ENCODE measurements at places on chromosomes 12 and 14.

GRCh38 chr14:56972948-56973347 lies 162.7 kb upstream of the OTX2 start:
- no peak for DNase-seq

DNA sequence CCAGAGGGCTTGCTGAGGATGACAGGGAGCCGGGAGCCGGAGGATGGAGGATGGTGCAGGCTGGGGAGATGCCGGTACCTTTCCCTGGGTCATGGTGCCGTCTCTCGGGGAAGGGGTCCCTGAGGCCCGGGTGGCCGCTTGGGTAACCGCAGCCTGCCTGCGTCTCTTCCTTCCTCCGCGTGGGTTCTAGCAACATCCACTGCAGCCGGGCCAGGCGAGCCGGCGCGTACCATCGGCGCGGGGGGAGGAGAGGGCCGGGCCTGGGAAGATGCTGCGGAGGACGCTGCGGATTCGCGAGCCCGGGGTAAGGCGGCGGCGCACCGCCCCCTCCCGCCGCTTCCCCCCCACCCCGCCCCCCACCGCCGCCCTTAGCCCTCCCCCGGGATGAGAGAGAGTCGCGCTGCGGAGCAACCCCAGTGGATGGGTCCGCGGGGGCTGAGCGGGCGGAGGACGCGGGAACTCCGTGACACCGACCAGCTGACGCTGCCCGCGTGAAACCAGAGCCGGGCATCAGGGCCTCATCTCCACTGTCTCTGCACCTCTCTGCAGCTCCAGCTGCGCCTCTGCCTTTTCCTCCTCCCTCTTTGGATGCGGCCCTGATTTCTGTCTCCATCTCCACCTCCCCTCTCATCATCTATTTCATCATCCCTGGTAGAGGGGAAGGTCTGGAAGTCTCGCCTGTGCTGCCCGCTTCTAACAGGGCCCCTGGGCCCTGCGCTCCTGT lies at the start of gene FAIM2:
TSS of gene FAIM2 (minus strand) at position 201 of the 724 bp plus-strand sequence. CDS start at position 93, 108 bp downstream.
- DNase-seq: peak; percentile 24

DNA sequence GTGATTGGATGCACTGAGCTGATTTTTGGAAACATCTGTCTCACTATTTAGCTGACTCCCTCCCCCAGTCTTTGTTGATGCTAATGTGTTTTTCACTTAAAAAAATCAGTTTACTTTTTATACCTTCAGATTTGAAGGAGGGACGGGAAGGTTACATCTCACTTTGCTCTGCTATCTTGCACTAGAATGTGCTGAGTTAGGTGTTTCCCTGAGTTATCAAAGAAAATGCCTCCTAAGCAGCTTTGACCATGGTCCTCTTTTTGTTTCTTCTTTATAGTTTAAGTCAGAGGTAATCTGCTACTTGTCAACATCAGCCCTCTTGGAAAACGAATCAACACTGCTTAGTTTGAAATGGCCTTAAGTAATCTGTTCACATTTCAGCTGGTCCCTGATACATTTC lies 222.0 kb downstream of the TMEM132D start:
- no peak for DNase-seq

DNA sequence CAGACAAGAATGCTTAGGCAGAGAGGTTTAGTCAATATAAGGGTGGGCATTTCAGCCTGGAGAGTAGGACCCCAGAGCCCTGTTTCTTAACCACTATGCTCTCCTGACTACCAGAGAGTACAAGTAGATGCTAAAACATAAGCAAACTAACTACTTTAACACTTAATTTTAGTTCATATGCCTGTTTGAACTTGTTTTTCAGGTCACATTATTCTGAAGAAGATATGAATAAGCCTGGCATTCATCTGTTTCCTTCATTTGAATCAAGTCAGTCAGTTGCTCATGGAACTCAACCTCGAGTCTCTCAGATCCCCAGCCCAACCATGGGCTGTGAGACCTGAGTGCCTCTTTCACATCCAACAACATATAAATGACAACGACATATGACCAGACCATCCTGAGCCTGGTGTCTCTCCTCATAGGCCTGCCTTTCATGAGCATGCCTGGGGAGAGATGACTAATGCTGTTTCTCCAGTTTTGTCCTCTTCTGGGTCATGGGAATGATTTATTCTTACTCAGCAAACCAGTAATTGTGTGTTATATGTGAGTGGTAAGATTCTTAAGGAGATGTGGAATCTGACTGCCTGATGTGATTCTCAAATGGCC lies 251.1 kb upstream of the BTG1 start:
- no peak for DNase-seq

GRCh38 chr14:51035611-51036192 lies 59.2 kb downstream of the TRIM9 start:
- no peak for DNase-seq

Data from stimulated activated CD8-positive, alpha-beta memory T cell treated with anti-CD3 and anti-CD28 coated beads, Interleukin-12 subunit alpha, Interleukin-12 subunit beta, amount 100 ng/mL, for 4 hours (primary cell).